ENCODE measurements at places on chromosomes 2 and 18.

DNA sequence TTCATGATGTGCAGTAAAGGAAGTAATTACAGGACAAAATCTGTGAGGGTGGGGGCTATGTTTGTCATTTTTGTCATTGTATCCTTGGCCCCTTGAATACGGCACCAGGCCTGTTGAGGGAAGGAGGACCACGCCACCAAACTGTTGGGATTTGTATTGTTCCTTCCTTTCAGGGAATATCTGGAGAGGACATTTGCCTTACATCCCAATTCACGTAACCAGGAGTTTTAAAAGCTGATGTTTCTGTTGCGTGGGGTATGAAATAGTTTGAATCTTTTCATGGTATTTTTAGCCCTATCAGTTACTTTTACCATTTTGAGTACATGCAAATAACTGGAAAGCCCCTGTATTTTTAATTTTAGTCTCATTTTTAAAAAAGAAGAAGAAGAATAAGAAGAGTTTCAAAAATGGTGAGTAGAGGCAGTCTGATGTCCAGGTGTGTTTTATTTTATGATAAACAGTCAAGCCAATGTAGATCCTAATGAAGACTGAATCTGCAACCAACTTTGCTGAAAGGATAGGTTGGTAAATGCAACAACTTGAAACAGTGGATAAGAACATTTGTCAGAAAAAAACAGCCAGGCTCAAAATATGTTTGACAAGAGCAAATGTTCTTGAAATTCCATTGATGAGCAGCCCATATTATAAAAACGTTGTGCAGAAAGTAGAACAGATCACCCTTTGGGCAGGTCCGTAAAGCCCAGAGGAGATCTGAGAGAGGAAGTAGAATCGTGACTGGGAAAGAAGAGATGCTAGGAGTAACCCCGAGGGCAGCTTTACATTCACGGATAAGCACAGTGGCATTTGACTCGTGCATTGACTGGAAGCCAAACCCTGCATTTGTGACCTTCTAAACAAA lies 54.5 kb downstream of the RASGRP3 start:
- DNase-seq, result no peak

DNA sequence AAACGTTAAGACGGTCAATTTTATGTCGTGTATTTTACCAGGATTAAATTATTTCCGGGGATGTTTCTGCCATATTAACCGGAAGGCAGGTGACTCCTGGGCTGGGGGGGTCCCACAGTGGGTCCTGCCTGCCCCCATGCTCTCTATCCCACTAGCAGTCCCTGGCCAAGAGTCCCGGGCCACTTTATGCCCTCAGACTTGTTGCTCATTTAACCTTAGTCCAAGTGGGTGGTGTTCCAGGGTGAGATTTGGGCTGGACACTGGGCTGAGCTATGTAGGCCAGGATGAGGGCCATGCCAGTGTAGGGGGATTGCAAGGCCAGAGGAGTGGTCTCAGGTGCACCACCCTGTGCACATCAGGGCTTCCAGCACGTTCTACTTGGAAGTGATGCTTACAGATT lies 24.1 kb downstream of the TWIST2 start:
- DNase-seq, result no peak

DNA sequence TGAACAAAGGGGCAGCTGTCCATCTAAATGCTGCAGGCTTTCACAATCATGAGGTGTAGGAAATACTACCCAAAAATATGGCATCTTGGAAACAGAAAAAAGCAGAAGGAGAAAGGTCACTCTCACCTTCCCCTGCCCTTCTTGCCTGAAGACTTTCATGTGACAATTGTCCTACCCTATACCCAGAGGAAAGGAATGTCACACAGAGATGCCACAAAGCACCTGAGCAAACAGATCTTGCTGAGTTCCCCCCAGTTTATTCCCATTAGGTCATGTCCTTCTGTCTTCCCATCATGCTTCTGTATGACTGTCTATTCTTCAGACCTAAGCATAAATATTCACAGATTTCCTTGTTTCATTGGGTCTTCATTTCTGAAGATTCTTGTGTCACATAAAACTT lies 116.6 kb upstream of the MSH6 start:
- DNase-seq, result no peak

DNA sequence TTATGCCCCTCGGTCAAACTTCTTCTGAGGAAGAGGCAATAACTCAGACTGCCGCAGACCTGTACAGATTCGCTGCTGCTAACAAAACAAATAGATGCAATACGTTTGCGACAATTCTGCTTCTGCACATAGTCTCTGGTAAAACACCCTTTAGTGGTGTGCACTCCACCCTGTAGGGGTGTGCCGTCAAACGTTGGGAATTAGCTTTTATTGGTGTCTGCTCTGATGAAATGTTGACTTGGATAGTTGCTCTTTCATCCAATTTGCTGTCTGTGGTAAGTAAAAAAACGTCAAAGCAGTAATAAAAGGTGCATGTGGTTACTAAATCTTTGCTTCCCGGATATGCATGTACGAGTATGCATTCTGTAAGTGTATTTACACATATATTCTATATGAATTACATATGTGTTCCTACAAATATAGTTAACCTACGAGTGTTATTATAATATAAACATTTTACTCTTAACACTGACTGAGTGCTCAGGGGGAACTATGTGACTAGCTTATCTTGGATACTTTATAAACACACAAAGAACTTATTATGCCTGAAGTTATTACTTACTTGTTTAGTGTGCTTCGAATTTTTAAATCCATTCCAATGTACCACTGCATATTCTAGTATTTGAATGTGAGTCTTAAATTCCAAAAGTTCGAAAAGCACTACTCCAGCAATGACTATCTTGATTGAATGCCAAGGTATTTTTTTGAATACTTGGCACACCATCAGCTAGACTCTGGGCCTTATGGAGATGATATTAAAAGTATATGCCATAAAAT lies 610.2 kb downstream of the ZEB2 start:
- no peak for DNase-seq

DNA sequence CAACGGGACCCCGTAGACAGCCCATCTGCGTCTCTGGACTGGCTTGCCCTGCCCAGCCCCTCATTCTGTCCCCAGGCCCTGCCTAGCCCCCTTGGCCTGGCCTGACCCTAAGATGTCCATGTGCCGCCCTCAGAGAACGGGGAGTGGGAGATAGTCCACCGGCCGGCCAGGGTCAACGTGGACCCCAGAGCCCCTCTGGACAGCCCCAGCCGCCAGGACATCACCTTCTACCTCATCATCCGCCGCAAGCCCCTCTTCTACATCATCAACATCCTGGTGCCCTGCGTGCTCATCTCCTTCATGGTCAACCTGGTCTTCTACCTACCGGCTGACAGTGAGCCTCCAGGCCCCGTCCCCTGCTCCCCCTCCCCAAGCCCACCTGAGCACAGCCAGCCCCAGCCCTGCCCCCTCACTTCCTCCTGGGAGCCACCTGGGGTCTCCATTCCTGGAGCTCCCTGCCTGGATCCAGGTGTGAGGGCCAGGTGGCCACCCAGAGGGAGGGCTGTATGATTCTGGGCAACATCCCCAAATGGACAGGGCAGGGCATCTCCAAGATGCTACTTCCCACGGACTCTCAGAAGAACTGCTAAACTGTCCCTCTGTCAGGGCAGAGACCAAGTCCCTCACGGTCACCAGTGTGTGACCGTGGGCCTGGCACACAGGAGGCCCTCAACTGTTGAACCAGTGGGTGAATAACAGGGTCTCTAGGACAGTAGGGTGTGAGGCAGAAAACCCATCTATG lies 4.0 kb downstream of the CHRND start:
- DNase-seq, result no peak

DNA sequence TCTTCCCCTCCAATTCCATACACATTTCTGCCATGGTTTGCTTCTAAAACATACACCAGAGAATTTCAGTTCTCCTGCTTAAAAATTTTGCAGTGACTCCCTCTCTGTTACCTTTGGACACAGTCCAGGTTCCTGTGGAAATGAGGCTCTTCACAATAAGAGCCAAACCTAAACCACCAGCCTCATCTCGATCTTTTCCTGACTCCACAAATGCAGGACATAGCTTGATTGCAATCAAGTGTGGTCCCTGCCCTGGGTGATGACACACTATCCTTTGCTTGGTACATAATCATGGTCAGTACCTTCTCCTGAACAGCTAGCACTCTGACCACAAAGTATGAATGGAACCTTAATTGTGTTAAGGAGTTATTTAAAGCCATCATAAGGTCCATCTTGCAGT lies 134.9 kb upstream of the CHAC2 start:
- no peak for DNase-seq

DNA sequence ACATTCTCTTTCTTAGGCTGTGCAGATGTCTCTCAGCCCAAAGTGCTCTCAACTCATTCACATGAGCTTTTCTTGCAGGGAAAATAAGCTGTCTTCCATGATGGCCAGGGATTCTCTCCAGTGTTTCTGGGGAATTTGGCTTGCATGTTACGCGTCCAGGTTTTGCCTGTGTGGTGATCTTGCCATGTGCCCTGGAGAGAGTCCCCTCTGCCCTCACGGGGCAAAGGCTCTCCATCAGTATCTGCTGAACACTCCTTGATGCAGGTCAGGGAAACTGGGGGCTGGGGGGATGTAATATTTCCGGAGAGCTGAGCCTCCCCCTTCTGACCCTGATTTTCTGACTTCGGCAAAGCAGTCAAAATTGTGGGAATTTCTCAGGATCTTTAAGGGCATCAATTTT lies 87.6 kb downstream of the ACKR3 start:
- no peak for DNase-seq

DNA sequence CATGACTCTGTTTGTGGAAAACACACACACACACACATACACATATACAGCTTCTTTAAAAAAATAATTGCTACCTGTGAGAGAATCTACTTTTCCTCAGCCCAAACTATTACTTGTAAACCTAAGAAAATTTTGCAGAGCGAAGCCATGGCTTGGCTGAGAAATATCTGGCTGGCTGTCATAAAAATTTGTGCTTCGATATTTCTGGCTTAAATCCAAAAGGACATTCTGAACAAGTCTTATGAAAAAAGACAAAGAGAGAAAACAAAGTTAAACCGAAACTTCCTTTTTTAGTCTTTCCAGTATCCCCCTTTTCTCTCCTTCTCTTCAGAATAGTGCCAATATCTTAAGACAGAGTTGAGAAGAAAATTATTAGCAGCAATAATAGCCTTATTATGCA lies 2048.0 kb downstream of the SUCLG1 start:
- no peak for DNase-seq

- DNase-seq, result no peak
Observed at GRCh38 chr18:26005950-26006349, 84.5 kb downstream of the SS18 start.

DNA sequence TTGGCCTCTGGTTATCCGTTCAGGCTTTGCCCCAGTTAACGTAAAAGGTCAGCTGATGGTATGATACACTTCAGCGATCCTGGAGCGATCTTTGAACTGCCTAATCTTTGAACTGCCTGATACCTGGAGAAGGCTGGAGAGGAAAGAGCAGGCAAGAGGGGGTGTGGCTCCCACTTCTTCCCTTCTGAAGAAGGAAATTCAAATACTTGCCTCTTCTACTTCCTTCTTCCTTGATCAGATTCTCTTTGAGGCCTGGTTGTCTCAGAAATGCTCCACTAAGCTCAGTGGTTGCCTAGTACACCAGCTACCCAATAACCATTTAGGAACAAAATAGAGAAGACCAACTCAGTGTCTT lies 619 bp downstream of the GALM start:
- no peak for DNase-seq

GRCh38 chr2:226726546-226726945 lies 73.1 kb downstream of the IRS1 start:
- DNase-seq, result no peak

GRCh38 chr2:85468704-85469349 lies 50.3 kb downstream of the SH2D6 start:
- DNase-seq, result no peak

GRCh38 chr2:198098918-198099317 lies 294.5 kb downstream of the PLCL1 start:
- DNase-seq, result no peak
